ENCODE measurements at places on chromosomes 13 and 19.

- no peak for DNase-seq
Observed at GRCh38 chr13:60433505-60433904, 36.5 kb downstream of the TDRD3 start.

- no peak for DNase-seq
Observed at GRCh38 chr19:55206664-55207500, 2.4 kb downstream of the PTPRH start.

DNA sequence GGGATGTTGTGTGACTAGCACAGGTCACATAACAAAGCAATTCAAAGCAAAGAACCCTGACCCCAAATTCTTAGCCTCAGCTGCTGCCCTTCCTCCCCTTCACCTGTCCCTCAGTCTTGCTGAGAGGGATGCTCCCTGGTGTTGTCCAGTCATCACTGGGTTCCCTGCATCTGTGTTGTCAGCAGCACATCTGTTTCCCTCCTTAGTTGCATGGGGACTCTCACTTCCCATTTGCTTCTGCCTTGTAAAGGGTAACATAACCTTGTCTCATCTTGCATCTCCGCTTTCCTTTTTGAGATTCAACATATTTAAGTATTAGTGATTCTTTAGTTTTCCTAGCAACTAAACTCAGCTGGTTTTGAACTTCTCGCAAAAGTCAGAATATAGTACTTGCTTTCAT lies 54.0 kb downstream of the SPATA13 start:
- no peak for DNase-seq

GRCh38 chr13:100131863-100132574 lies 43.1 kb downstream of the PCCA start:
- DNase-seq, result no peak

- no peak for DNase-seq
Observed at GRCh38 chr13:64041296-64041695, 2625.6 kb upstream of the PCDH20 start.

Measured in DMS 273 treated with DMSO at 0.1 percent for 48 hours (cell line).